ENCODE measurements at places on chromosomes 2 and 18. TPM values are rescaled to one million over a fixed set of nuclear protein-coding genes. Genes with fewer than 3 reads are reported as not detected.

DNA sequence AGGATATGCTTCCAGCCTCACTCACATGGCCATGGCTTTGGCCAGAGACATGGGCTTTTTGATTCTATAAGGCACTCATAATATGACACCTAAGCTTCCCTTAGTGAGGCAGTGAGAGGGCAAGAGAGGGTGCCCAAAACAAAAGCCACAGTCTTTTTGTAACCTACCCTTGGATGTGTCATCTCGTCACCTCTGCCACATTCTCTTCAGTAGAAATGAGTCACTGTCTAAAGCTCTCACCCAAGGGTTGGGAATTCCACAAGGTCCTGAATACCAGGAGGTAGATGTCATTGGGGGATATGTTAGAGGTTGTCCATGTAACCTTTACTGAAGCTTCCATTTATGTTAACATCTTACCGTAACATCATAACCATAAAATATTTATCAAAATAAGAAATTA is 108.4 kb downstream of the ALMS1 start:
- DNase-seq = no peak

GRCh38 chr2:51025906-51026555 is 5.9 kb downstream of the NRXN1 start:
- no peak for DNase-seq

DNA sequence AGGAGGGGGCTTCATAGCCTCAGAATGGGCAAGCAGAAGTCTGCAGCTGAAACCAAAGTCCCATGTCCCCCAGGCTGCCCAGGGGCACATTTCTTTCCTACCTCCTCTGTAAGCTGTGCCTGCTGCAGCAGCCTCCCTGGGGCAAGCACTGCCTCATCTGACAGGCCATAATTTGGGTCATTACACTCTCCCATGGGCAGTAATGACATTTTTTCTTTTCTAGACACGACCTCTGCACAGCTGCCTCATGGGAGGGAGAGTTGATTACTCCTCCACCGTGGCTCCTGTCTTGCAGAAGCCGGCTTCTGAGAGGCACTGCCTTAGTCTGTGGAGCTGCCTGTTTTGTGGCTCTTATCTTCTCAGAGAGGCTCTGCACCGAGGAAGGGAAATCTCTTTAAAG is 268.9 kb downstream of the TDRD15 start:
- DNase-seq = no peak

GRCh38 chr2:233263045-233263570 is 11.6 kb downstream of the ATG16L1 start:
- DNase-seq = no peak

GRCh38 chr2:227150222-227150936 is 13.6 kb downstream of the COL4A4 start:
- DNase-seq = no peak

DNA sequence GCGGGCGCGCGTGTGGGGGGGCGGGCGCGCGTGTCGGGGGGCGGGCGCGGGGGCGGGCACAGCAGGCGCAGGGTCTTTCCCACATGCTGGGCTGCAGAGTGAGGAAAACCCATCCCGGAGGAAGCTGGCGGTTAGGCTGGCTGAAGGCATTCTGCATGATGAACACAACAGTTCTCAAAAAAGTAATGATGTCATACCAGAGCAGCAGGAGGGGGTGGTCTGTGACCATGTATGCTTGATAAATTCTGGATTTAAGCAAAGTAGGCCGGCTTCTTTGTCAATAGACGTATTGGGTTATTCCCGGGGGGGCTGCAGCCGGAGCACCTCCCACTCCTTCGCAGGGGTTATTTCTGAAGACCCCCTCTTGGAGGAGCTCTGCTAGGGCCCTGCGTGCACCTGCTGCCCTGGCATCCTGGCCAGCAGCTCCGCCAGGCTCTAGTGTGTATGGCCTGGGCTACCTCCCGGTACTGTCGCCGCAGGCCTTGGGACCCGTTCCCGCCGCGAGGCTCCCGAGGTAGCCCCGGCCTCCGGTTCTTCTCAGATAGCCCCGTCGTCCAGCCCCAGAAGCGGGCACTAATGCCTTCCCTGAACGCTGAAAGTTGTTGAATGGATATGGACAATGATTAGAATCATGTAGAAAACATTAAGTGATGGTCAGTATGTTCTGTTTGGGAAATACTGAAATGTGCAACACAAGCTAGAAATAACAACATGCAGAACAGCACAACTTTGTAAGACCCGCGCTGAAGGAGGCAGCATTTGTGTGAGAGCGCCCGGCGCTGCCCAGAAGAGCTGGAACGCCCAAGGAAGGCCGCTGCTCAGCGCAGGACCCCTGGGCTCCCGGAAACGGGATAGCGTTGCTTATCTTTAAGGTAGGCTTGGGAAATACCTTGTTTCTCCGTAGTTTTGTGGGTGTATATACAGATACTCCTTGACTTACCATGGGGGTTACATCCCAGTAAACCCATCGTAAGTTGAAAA is 101.4 kb upstream of the RAB6C start:
- DNase-seq = no peak

DNA sequence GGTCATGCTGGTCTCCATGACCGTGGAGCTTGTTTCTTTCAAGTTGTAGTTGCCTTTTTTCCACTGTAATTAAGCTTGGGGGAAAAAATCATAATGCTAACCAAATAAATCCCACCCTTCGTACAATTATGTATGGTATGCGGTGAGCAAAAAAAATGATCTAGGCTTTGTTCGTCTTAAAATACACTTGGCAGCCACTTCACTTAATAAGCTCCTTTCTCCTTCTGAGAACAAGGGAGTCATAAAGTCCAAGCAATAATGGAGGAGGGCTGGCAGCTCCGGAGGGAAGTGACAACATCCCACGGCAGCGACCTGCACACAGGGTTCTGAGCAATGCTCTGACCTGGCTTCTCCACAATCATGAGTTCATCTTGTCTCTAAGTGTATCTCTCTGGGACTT is 91.2 kb upstream of the KLHL29 start:
- DNase-seq = no peak

DNA sequence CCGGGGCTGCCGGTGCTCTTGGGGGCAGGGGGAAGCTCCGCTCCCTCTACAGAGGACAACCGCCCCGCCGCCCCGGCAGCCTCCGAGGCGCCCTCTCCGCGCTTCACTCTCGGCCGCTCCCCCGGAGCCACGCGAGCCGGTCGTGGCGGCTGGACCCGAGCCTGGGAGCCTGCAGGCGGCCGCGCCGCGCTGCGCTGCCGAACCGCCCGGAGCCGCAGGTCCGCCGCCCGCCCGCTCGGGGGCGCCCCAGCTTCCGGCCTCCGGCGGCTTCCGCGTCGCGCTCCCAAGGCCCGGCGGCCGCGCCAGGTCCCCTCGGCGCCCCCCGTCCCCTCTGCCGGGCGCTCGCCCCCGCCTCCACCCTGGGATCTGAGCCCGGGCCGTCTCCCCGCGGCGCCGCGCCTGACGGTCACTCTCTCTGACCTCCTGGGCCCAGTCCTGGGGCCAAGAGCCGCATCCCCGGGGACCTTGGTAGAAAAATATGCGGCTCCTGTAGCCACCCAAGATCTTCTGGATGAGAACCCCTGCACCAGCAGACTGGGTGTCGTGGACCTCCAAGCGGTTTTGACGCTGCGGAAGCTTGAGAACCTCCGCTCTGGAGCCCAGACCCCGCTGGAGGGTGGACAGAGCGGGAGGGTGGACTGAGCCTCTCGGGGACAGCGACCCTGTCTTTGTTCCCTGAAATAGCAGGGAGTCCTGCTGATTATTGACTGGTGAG is 44.3 kb downstream of the SERTAD2 start:
- DNase-seq = peak; percentile 64

GRCh38 chr2:43220760-43221123 is 5.7 kb downstream of the ZFP36L2 start:
- no peak for DNase-seq

- DNase-seq = no peak
Measured at GRCh38 chr18:48109961-48110493, 179.6 kb upstream of the SMAD2 start.

DNA sequence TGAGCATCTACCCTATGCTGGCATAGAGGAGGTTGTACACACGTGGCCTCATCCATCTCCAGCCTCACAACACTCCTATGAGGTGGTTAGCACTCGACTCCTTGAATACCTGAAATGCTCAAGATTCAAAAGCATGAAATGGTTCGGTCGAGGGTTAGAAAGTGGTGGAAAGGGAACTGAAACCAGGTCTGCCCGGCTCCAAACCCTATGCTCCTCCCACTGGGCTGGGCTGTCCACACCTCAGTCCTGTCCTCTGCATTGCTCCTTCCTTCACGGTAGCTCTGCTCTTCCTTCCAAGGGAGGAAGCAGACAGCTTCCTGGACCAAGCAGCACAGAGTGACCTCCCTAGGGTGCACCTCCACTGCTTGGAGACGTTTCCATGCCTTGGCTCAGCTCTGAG is 565.2 kb upstream of the ID2 start:
- no peak for DNase-seq

DNA sequence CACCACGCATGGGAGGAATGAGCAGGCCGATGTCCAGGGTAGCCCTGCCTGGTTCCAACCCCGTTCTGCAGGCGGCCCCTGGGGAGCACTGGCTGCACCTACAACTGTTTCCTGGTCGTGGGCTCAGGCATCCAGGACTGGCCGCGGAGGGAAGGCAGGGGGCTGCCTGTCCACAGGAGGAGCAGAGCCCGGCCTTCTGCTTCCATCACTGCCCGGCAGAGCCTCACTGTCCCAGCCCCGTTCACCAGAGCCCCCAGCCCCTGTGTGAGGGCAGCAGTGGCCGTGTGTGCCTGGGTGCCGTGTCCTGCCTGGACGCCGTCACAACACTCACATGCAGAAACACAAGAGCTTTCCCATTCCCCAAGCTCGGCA is 56.2 kb downstream of the KCNG2 start:
- DNase-seq = no peak

- DNase-seq = no peak
Measured at GRCh38 chr2:9206991-9207640, 504 bp downstream of the ASAP2 start.

- peak; percentile 29 for DNase-seq
Measured at GRCh38 chr2:241804326-241805229, 4.4 kb upstream of the NEU4 start.

DNA sequence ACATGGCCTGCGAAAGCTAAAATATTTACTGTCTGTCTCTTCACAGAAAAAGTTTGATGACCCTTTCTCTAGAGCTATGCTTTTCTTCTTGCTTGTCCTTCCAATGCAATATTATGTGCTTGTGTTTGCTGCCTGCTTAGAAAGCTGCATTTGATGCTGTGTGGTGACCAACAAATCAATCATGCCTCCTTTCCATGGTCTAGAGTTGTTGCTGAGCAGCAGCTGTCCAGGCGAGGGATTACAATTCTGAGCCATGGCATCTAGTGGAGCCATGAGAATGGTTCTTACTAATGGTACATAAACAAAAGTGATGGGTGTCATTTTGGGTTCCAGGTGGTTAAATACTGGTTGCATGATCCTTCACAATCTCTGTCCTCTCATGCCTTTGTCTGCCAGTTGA is 1142.1 kb downstream of the DPP10 start:
- no peak for DNase-seq

- no peak for DNase-seq
Measured at GRCh38 chr2:65500310-65501040, 68.1 kb upstream of the SPRED2 start.

DNA sequence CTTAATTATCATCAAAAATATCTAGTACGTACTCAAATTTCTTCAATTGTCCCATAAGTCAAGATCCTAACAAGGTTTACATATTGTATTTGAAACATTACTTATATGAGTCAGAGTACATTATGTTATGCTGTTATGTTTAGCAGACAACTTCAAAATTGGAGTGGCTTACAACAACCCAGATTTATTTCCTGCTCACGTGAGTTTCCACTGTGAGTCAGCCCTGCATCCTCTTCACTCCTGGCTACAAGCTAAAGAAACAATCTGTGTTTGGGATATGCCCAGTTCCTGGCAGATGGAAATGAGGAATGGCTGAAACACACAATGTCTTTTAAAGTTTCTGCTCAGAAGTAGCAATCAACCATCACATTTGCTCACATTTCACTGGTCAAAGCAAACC is 31.5 kb upstream of the TANC1 start:
- DNase-seq = no peak

- no peak for DNase-seq
Measured at GRCh38 chr2:54061272-54061671, 54.1 kb upstream of the ACYP2 start.

DNA sequence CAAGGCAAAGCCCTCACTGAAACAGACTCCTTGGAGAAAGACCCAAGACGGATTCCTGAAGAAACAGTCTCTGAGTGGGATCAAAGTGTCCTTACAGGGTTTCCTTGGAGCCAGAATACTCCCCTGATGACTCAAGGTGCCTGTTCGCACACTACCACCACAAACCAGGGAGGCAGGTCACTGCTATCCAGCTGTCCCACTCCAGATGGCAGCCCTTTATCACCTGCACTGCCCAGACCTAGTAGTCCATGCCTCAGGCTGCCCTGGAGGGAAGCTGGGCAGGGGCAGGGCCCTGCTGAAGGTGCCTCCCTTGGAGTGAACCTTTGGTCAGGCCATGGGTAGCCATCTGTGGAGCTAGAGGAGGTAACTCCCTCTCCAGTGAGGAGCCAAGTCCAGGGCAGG is 34.1 kb downstream of the TRABD2A start:
- DNase-seq = no peak

- no peak for DNase-seq
Measured at GRCh38 chr18:25669741-25670140, 317.8 kb upstream of the ZNF521 start.

OSBPL6 gene
- polyA plus RNA-seq = 6.0 TPM

GALNT14 gene
- polyA plus RNA-seq = 4.7 TPM

UGT1A8 gene
- polyA plus RNA-seq = not detected

TDRD15 gene
- not detected for polyA plus RNA-seq

PROM2 gene
- polyA plus RNA-seq = 15.9 TPM

RSAD2 gene
- 3.5 TPM for polyA plus RNA-seq

DPP4 gene
- 36.8 TPM for polyA plus RNA-seq

MYOM1 gene
- 2.1 TPM for polyA plus RNA-seq

MAP3K19 gene
- polyA plus RNA-seq = 0.79 TPM

ANKRD53 gene
- polyA plus RNA-seq = 3.1 TPM

C2orf78 gene
- not detected for polyA plus RNA-seq

DCDC2C gene
- not detected for polyA plus RNA-seq
